ENCODE measurements at places on chromosomes 7 and 10. TPM values are rescaled to one million over a fixed set of nuclear protein-coding genes. Genes with fewer than 3 reads are reported as not detected.

GRCh38 chr7:50355817-50356178, 51.3 kb downstream of the IKZF1 start:
- no peak for DNase-seq

DNA sequence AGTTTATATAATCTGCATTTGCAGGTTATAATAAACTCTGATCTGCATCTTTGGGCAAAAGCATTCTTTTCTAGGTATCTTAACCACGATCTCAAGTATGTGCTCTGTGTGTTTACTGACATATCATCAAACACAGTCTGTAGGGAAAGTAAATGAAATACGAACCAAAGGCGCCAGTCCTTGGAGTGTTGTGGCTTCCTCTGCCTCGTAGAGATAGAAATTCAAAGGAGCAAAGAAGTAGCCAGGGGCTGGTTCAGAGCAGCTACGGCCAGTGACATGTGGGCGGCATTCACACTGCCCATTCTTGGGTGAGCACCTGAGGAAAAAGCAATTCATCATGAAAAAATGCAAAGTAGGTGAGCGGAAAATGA, 38.7 kb downstream of the LAMB4 start:
- DNase-seq: no peak

- DNase-seq: no peak
Measured at GRCh38 chr7:43855176-43855575, 14.1 kb downstream of the MRPS24 start.

DNA sequence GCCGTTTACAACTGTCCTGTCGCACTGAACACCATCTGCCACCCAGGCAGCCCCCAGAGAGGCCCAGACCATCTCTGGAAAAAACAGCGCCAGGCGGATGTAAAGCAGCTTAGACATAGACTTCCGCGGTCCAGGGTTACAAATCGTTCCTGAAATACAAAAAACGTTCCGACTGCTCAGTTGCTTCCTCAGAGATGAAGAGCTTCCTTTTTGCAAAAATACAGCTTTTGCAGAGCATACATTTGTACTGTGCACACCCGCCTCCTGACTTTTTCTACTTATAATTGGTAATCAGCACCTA, 11.4 kb downstream of the DAGLB start:
- DNase-seq: peak; percentile 54

PAX4 gene
- total RNA-seq: not detected

GRCh38 chr10:110074298-110074697, 66.5 kb downstream of the ADD3 start:
- DNase-seq: no peak

GRCh38 chr10:37467246-37467645, 341.8 kb downstream of the ANKRD30A start:
- DNase-seq: no peak

AGBL3 gene
- total RNA-seq: 1.9 TPM

- no peak for DNase-seq
Measured at GRCh38 chr10:92967641-92968040, 93.0 kb upstream of the CYP26C1 start.

DNA sequence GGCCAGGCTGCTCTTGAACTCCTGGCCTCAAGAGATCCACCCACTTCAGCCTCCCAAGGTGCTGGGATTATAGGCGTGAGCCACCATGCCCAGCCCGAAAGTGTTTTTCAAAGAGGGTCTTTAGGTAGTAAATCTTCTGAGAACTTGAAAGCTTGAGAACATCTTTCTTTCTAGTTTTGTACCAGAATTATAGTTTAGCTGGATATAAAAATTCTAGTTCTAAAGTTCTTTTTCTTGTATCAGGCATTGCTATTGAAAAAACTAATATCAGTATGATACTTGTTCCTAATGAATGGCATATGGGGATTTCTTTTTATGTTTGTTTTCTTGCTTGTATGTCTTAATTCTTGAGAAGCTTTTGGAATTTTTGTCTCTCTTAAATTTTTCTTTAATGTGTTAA, 43.2 kb downstream of the TLX1 start:
- no peak for DNase-seq

DNA sequence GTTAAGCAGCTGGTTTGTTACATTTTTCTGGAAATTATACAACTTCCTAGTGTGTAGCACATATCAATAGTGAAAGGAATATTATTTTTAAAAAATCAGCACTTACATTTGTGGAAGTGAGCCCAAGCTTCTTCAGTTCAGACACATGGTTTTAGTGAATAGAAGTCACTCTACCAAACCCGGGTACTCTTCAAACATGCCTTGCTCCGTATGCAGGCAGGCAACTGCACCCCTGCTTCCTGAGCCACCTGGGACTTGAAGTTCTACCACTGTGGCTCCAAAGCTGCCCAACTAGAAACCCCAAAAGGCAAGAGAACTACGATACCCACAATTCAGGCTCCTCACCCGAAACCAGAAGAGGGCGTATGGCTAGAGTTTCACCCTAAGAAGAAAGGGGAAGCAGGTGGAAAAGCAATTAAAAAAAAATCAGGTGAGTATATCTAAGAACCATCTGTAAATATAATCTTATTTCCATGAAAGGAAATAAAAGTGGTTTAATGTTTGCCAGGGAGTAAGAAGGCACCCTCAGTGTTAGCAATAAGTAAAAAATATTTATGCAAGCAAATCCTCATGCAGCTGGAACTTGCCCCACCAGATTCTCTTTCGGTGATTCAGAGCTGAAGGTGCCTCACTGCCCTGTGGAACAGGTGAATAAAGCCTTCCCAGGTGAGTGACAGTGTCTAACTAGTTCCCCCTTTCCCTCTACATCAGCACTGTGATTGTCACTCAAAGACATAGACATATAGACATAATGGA, at the start of gene MACC1:
Gene MACC1 (minus strand): TSS at position 192 of the 756 bp plus-strand sequence. CDS start 55,522 bp downstream, outside the sequence.
- DNase-seq: peak; percentile 67

DNA sequence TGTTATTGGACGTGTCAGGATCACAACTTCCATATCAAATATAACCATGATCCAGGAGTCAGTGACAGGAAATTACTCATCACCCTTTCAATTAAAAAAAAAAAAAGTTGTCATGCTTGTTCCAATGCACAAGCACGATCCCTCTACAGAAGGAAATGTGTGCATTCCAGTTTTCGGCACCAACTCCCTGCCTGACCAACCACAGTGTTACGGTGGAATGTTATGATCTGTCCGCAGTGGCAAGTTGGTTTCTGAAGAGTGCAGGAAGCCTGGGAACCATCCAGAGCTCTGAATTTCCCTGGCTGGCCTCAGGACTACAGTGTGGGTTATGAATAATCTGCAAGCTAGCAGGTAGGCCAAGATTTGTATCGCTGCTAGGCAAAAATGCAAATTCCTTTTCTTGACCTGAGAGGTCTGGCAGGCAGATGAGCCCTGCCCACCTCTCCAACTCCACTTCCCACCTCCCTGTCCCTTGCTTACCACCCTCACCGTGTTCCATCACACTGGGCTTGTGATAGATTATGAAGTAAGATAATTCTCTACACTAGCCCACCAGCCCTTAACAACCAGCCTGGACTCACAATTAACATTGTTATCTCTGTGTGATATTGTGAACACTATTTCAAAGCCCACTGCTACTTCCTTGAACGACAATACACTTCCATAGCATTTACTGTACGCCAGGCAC, 20.4 kb downstream of the FRMPD2 start:
- no peak for DNase-seq

TACC2 gene
- 4.6 TPM for total RNA-seq

All from thymus (tissue), 14 donors.